Astrocyte (in vitro differentiated cells and primary cell): ENCODE measurements at places on chromosomes 7 and 10. TPM values are rescaled to one million over a fixed set of nuclear protein-coding genes. Genes with fewer than 3 reads are reported as not detected.

DNA sequence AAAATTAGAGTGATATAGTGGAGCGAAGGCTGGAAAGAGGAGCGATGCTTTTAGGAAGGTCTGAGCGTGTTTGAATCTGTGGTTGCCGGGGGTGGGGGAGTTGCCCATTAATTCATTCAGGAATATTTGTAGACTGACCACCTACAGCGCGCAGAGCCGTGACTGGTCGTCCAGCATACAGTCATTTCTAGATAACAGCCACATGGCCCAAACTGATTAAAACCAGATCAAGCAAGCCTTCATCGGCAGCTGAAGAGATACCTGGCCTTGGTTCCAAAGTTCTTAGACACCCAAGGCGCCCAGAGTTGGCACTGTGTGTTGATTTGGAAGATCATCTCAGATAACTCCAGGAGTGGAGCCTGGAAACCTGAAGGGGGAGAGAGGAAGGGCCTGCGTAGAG, 1.7 kb downstream of the PROSER2 start:
- no peak for DNase-seq
- H3K27ac ChIP-seq = no peak overlapping the region
- no peak overlapping the region for H3K4me3 ChIP-seq

GRCh38 chr10:110323503-110323902, 18.8 kb upstream of the SMNDC1 start:
- peak overlapping the region; percentile 18 for H3K27ac ChIP-seq
- H3K27me3 ChIP-seq = no peaks in the 10 kb centered on the region
- peaks cover 30% of the 10 kb centered on the region for H3K4me1 ChIP-seq

DNA sequence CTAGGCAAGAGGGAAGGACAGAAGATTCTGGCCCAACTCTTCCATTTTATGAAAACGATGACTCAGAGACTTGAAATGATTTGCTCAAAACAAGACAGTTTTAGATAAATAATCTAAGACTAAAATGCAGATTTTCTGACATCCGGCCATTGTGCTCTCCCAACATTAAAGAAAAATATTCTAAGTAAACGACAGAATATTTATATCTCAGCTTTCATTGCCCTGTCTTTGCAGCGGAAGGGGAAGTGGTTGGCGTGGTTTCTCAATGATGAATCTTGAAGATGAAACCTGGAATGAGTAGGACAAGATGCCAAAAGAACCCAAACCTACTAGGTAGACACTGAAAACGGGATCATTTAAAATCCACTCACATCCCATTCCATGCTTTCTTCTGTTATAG, 28.9 kb upstream of the NPY start:
- H3K27me3 ChIP-seq = no peaks in the 10 kb centered on the region
- no peaks in the 10 kb centered on the region for H3K4me1 ChIP-seq
- H3K36me3 ChIP-seq = no peaks in the 10 kb centered on the region
- no peak overlapping the region for H3K4me3 ChIP-seq

- no peak overlapping the region for H3K27ac ChIP-seq
- H3K36me3 ChIP-seq = no peaks in the 10 kb centered on the region
- no peak overlapping the region for H3K4me3 ChIP-seq
Measured at GRCh38 chr10:91796331-91797047, 1.7 kb upstream of the TNKS2 start.

- H3K27ac ChIP-seq = no peak overlapping the region
- DNase-seq = no peak
- H3K36me3 ChIP-seq = no peaks in the 10 kb centered on the region
- no peaks in the 10 kb centered on the region for H3K27me3 ChIP-seq
- H3K4me3 ChIP-seq = no peak overlapping the region
Measured at GRCh38 chr7:88355011-88355410, 48.3 kb upstream of the STEAP4 start.

GRCh38 chr10:99612167-99612831, 7.9 kb downstream of the SLC25A28 start:
- peak; percentile 12 for DNase-seq
- no peak overlapping the region for H3K27ac ChIP-seq
- peaks cover 12% of the 10 kb centered on the region for H3K36me3 ChIP-seq
- H3K4me1 ChIP-seq = no peaks in the 10 kb centered on the region

- no peak overlapping the region for H3K27ac ChIP-seq
- DNase-seq = no peak
- no peaks in the 10 kb centered on the region for H3K27me3 ChIP-seq
- H3K36me3 ChIP-seq = no peaks in the 10 kb centered on the region
Measured at GRCh38 chr10:110739811-110740271, 95.7 kb downstream of the RBM20 start.

- peaks cover 41% of the 10 kb centered on the region for H3K4me1 ChIP-seq
- H3K36me3 ChIP-seq = no peaks in the 10 kb centered on the region
- no peak overlapping the region for H3K4me3 ChIP-seq
- H3K27me3 ChIP-seq = no peaks in the 10 kb centered on the region
Measured at GRCh38 chr10:30819341-30820181, 190.0 kb upstream of the LYZL2 start.

- H3K4me1 ChIP-seq = no peaks in the 10 kb centered on the region
- no peak for DNase-seq
- no peaks in the 10 kb centered on the region for H3K27me3 ChIP-seq
- no peak overlapping the region for H3K4me3 ChIP-seq
- no peak overlapping the region for H3K27ac ChIP-seq
- no peaks in the 10 kb centered on the region for H3K36me3 ChIP-seq
Measured at GRCh38 chr10:111999205-111999914, 184.2 kb downstream of the GPAM start.

GRCh38 chr7:13159003-13159402, 471.6 kb downstream of the ARL4A start:
- H3K4me3 ChIP-seq = no peak overlapping the region
- no peak overlapping the region for H3K27ac ChIP-seq
- H3K27me3 ChIP-seq = no peaks in the 10 kb centered on the region
- no peaks in the 10 kb centered on the region for H3K36me3 ChIP-seq
- no peak for DNase-seq

DNA sequence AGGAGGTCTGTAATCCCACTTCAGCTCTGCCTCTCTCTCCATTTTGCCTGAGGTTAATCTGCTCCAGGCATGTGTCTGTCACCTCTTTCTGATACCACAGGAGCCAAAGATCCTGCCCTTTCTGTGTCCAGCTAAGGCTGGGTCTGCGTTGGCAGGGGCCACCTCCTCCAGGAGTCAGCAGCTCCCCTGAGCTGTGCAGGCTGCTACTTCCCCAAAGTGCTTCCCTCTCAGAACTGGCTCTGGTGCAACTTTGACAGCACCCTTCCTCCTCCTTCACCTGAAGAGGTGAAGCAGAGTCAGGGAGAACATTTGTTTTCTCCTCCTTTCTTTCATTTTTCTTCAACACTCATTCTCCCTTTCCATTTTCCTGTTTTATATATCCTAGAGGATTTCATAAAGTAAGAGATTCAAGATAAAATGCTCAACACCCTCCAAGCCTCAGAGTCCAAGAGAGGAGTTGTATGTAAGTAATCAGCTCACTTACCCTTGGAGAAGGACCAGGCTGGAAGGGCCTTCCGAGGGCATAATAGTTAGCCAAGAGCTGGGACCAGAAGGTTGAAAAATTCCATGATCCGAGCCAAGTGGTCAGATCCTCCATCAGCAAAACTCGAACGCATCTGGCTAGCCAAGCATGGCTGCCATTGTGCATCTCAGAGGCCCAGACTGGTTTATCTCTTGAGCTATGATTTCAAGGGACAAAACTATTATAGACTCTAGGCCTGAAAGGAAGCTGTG, 257.3 kb downstream of the PTEN start:
- no peak for DNase-seq
- no peak overlapping the region for H3K4me3 ChIP-seq

GRCh38 chr10:97199152-97199551, 13.4 kb upstream of the SLIT1 start:
- H3K4me3 ChIP-seq = no peak overlapping the region
- H3K27me3 ChIP-seq = peaks cover 5% of the 10 kb centered on the region
- no peaks in the 10 kb centered on the region for H3K4me1 ChIP-seq
- no peak for DNase-seq
- no peak overlapping the region for H3K27ac ChIP-seq
- H3K36me3 ChIP-seq = no peaks in the 10 kb centered on the region

- peak; percentile 87 for DNase-seq
- H3K27me3 ChIP-seq = no peaks in the 10 kb centered on the region
- no peak overlapping the region for H3K4me3 ChIP-seq
- no peak overlapping the region for H3K27ac ChIP-seq
- peaks cover 33% of the 10 kb centered on the region for H3K4me1 ChIP-seq
- no peaks in the 10 kb centered on the region for H3K36me3 ChIP-seq
Measured at GRCh38 chr10:83603708-83604107, 535.6 kb upstream of the GHITM start.

DNA sequence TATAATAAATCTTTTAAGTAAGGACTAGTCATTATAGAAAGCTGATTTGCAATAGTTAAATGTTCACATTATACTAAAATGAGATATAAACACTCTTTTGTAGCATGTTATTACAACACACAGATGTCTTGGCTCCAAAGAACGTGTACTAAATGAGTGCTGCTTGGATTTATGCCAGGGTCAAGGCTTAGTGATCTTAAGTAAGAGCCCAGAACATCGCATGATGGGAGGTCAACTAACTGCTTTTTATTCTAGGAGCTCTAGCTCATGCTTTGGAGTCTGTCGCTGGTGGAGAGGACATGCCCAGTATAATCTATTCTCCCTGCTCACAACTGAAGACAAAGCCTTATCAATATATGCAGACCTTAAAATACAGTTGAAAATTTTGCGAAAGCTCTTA, 315.1 kb downstream of the BBS9 start:
- DNase-seq = no peak
- H3K4me3 ChIP-seq = no peak overlapping the region
- no peaks in the 10 kb centered on the region for H3K4me1 ChIP-seq
- no peaks in the 10 kb centered on the region for H3K36me3 ChIP-seq

Gene THNSL1
- total RNA-seq = 2.7 and 3.1 TPM in 2 replicates

Gene CYP2E1
- 2.2 TPM in 2 replicates for total RNA-seq

Gene BTBD16
- 0.26 TPM in 1 of 2 replicates, not detected in the other for total RNA-seq

Gene FBXO24
- total RNA-seq = 0.17 and 0.52 TPM in 2 replicates
